ENCODE measurements at places on chromosomes 4 and X.

- no peak for DNase-seq
These were observed 7.1 kb downstream of the RASSF6 start for GRCh38 chr4:73613130-73613529.

- DNase-seq: peak; percentile 9
These were observed 690.2 kb downstream of the FAT4 start for GRCh38 chr4:126004941-126005340.

DNA sequence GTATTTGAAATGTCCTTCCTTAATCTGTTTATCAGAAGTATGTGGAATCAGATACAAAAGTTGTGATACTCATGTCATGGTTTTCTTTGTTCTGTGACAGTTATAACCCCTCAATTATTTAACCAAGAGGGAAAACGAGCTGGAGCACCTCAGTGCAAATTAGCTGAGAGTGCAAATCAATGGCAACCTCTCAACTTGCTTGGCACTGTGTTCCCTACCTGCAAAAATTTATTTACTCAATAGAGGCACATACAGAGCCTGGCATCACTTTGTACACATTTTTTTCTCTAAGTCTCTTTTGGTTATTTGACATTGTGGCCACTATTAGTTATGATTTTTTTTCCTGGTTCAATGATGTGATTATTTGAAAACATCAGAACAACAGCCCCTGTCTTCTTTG, 186.2 kb downstream of the STIM2 start:
- no peak for DNase-seq

- DNase-seq: no peak
These were observed 15.1 kb upstream of the PIGA start for GRCh38 chrX:15350329-15350996.

DNA sequence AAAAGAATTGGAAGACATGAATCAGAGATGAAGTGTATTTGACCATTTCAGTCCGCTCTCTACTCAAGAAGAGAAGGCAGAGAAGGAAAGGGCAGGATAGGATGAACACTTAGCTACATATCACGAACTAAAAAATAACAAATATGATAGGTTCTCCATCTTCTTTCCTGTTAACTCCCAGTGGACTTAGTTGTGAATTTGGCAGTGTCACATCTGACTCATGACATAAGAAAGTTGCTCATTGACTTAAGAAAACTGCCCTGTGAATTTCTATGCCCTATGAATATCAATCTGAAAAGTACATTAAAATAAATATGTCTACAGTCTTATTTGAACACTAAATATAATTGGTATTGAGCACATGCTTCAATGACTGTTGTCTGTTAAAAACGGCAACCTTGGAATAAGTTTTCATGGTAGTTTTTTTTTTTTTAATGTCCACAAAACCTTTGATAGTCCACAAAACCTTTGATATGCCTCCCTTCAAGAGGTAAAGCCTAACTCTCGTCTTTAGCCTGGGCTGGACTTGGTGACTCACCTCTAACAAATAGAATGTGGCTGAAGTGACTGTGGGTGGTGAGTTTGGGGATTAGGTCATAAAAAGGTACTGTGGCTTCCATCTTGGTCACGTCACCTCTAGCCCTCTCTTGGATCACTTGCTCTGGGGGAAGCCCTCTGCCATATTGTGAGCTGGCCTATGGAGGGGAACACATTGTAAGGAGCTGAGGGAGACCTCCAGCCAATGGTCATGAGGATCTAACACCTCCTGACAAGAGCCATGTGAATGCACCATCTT, 184.7 kb upstream of the S100G start:
- no peak for DNase-seq

DNA sequence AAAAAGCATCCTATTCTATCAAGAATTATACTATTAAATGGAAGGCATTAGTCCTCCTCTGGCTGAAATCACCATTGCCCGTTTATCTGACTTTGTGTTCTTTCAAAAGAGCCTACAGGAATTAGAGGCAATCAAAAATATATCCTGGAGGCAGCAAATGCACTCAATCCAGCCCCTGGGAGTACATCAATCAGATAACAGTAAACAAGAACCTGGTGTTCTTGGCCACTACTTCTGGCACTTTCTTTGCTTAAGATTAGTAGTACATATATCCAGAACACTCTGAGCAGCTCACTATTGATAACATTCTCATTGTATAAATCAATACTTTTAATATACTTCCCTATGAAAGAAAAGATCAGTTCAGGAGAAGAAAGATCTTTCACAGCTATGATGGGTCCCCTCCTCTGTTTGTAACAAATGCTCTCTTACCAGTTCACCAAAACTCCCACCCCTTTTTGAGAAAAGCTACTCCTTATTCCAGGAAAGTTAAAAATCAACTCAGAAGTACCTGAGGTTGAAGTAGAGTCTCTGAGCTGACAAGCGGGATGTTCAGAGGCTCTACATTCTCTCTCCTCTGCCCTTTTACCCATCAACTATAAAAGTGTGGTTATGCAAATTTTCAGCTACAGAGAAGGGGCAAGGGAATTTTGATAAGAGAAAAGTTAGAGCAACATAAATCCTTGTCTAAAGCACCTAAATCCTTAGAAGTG, 176.0 kb downstream of the COX18 start:
- no peak for DNase-seq

GRCh38 chrX:666762-667720, 36.5 kb downstream of the SHOX start:
- DNase-seq: no peak

- no peak for DNase-seq
These were observed 196.7 kb downstream of the CFAP47 start for GRCh38 chrX:36116222-36116621.

DNA sequence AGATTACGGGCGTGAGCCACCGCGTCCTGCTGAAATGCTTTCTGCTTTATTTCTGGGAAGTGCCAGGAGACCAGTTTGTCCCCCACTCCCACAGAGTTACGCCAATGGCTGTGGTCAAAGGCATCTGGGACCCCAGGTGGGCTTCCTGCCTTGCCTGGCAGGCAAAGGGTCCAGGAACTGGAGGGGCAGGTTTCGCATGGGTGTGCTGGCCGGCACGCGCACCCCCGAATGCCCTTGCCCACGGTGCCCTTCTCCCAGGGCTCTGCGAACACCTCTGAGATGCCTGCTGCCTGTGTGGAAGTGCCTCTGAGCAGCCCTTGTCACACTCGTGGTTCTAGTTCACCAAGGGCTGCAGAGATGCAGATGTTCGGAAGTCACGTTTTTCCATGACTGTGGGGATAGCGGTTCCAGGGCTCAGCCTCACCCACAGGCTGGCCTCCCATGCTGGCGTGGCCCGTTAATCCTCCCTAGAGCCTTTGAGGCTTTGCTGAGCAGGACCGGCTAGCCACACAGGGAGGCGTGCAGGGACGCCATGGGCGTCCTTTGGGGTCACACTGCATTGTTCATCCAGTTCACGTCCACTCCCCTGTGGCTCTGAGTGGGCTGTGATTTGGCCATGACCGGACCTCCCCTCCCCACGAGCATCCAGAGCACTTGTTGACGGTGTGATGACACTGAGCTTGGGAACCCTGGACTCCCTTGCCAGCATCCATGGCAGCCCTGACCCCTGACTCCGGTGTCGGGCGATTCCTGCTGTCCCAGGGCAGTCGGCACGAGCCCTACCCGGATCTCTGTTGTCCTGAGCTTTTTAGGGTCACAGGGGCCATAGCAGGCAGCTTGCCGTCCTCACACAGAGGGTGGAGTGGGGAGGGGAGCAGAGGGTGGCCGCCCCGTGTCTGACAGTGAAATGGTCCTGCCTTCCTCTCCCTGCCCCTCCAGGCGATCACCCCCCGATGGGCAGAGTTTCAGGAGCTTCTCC, 12.7 kb upstream of the ADD1 start:
- DNase-seq: no peak

- DNase-seq: no peak
These were observed 547.4 kb upstream of the ACTRT1 start for GRCh38 chrX:128599632-128600031.

GRCh38 chrX:153370293-153371055, 30.7 kb downstream of the PNMA6E start:
- DNase-seq: no peak

DNA sequence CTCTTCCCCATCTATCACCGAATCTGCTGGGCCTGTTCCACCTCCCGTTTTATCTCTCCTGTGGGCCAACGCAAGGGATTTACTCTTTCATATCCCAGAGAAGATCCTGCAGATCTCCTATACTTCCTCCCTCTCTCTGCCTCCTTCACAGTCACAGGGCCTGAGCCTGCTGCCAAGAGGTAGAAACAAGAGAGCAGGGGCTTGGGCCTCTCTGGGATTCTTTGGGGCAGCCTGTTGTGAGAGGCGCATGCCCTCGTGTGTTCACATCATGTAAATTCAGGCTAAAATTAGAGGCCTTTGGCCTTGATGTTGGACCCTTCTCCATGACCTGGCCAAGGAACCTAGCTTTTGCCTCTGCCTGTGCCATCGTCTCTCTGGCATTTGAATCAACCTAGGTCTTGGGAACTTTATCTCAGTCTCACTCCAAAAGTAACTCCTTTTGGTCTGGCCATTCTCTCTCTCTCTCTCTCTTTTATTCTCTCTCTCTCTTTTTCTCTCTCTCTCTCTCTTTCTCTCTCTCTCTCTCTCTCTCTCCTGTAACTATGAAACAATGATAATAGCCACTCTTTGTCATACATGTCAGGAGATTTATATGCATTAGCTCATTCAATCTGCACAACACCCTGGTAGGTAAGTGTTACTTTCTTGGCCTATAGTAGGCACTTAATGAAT, 20.0 kb upstream of the EFNB1 start:
- no peak for DNase-seq

- no peak for DNase-seq
These were observed 17.3 kb upstream of the CSTF2 start for GRCh38 chrX:100802843-100803242.

DNA sequence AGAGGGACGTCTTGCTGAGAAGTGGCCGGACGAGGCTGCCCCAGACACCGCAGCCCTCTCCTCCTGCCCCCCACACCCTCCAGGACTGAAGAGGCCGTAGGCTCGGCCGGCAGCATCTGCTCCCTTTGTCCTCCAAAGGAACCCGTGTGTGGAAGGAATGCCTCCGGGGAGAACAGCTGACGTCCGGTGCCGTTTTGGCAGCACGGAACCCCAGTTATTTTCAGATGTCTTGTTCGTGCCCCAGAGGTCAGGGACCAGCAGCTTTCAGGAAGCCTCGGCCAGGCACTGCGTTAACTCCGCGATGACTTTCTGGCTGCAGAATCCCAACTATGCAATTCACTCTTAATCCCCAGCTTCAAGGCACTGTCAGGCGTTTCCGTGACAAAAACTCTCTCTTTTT, 10.9 kb upstream of the PPP2R3B start:
- DNase-seq: peak; percentile 37

- DNase-seq: peak; percentile 72
These were observed 41.4 kb downstream of the SRPX2 start for GRCh38 chrX:100685284-100685996.

DNA sequence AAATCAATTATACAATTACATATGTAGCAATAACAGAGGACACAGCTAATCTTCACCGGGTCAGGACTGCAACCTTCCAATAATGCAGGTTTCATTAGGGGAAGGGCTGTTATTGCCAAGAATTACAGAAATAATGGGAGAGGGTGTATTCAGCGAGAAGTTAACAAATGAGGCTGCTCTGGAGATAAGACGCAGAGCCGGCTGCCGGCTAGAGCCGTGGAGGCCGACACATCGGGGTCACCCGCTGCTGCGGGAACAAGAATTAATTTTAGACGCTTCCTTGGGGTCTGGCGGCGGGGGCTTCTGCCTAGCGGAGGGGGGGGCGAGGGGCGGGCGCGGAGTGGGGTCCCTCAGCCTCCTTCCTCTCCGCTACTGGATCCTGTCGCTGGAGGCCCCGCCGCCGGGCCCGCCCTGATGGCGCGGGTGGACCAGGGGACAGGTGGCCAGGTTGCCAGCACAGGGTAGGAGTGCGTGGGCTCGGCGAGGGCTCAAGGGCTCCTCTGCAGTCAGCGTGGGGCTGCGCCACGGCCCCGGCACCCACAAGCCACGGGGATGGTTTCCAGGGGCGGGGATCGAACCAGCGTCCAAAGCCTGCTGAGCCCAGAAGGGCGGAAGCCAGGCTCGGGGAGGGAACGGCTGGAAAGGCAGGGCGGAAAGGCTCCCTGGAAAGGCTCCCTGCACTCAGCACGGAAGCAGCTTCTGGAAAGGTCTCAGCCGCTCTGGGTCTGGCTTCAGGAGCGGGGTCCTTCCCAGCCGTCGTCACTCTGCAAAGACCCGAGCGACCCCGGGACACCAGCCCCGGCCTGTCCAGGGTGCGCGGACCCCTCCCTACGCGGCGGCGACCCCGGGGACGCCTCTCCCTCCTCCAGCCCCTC, 113.8 kb upstream of the NKX1-1 start:
- no peak for DNase-seq
